ENCODE measurements at places on chromosomes 3 and 15.

DNA sequence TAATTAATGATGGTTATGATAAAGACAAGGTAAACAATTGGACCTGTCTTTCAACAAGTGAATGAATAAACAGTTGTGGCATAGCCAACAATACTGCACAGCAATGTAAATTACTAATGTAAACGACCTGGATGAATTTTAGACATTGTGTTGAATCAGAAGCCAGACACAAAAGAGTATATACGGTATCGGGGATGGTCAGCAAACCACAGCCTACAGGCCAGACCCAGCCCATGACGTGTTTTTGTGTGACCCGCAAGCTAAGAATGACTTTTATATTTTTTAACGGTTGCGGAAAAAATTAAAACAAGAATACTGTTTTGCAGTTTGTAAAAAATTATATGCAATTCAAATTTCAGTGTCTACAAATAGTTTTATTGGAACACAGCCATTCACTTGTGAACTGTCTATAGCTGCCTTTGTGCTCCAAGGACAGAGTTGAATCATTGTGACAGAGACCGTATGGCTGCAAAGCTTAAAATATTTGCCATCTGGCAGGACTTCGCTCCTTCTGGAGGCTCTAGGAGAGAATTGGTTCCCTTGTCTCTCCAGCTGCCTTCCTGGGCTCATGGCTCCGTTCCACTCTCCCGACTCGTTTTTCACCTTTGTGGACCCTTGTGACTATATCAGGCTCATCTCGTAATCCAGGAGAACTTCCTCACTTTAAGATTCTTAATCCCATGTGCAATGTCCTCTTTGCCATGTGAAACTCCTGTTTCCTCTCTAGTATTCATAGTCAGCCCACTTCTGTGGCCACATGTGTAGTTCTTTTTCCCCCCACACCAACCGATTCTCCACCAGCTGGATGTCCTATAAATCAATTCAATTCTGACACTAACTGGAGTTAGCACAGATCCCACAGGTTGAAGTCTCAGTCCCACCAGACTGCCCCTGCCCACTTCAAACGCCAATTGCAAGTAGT is 72.7 kb downstream of the CMTM8 start:
- DNase-seq = no peak

DNA sequence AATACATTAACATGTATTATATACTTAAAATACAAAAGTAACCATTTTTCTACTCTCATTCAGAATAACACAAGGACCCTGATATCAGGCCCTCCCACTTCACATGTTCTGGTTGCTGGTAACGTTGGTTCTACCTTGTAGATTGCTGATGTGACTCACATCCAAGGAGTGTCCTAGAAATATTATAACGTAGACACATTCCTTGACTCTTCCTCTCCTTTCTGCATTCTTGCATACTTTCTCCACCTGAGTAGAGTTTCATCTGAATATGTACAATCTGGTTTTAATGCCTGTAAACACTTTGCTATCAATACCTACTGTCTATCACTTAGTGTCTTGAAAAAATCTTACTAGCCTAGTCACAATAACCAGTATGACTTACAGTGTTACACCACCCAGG is 35.0 kb upstream of the NEDD4 start:
- no peak for DNase-seq

- peak; percentile 48 for DNase-seq
These were observed 83.9 kb upstream of the MEX3B start for GRCh38 chr15:82129761-82130160.

DNA sequence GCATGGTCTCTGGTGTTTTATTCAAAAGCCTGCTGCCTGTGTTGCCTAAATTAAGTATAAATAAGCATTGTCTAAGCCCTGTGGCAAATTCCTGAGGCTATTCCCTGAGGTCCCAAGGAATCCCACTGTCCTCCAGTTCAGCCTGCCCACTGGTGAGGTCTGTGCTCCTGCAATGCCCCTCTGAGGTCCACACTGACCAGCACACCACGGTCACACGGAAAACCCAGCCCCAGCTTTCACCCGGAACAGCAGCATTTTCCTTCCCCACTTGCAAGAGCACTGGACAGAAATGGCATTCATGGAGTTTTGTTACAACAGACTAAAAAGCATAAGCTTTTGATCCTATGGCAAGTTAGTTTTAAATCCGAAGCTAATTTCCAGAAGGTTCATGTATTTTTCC is 234.0 kb downstream of the KLF13 start:
- DNase-seq = no peak

DNA sequence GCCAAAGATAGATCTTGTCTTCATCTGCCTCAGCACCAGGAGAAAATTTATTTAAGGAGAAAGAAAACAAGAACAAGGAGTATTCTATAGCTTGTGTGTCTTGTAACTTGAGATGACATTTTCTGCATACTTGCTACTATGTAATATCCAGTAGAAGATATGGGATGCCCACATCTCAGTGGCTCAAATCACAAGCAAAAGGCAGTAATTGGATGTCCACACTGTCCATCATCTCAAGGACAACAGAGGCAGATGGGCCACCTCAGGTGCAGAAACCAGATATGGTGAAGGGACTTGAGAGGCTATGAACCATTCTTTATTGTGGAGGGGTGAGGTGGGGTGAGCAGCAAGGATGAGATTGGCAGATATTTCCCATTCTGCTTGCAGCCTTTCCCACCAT is 309.0 kb downstream of the GBE1 start:
- no peak for DNase-seq

GRCh38 chr15:99019558-99020540 is 12.3 kb upstream of the PGPEP1L start:
- no peak for DNase-seq

DNA sequence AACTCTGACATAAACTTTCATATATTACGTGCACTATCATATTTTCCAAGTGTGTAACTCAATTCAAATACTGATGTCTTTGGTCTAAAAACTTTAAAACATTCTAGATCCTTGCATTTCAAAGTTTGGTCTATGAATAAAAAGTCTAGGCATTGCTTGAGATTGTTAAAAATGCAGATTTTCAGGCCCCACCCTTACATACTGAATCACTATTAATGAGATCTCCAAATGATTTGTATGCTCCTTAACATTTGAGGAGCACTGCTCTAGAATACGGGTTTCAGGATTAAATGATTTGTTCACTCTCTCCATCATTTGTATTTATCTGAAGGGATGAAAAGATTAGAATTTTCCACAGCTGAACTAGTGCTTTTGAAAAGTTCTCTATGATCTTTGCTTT is 202.9 kb downstream of the KBTBD8 start:
- DNase-seq = no peak

DNA sequence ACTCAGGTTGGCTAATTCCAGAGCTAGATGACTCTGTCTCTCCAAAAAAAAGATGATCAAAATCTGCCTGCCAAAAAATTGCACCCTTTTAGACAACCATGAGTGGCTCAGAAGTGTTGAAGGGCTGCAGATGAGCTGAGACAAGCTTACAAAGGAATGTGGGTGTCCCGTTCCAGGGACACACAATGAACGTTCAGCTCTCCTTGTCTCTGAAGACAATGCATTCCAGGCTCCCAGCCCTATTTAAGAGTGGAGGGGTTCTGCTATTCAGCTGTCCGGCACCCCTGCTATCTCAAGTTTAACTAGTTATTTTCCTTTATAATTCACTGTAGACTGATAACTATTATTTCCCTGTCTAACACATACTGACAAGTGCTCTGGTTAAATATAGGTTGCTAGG is 355.1 kb upstream of the WNT5A start:
- DNase-seq = no peak

GRCh38 chr3:46135475-46135874 is 72.6 kb downstream of the CCR1 start:
- DNase-seq = no peak

GRCh38 chr3:176055836-176056235 is 1141.4 kb downstream of the TBL1XR1 start:
- DNase-seq = no peak

DNA sequence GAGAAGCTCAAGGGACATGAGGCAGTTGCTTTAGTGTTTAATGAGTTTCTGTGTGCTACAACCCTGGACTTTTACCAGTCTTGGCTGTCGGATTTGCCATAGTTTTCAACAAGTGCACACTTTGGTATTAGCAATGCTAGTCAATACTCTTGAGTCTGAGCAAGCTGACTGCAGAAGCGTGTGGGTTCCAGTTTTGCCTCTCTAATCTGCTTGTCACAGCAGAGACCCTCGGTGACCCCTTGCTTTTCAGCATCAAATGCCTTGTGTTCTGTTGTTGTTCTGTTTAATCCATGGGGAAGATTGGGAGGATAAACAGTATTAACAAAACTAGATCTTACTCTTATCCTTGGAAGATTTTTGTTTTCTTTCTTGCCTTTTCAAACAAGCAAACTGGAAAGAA is 194.3 kb upstream of the CHRM5 start:
- DNase-seq = no peak

DNA sequence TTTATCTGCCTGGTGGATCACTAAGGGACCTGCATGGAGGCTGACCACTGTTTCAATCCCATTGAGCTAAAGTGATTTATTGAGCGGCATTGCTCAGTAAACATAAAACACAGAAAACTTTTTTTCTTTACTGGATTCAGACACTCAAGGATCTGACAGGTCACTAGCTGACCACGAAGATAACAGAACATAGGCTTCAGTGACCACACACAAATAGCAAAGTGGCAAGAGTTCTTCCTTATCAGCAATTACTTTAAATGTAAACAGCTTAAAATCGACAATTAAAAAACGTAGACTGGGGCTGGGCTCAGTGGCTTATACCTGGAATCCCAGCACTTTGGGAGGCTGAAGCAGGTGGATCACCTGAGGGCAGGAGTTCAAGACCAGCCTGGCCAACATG is 48.7 kb downstream of the STAG1 start:
- DNase-seq = no peak

GRCh38 chr3:10707400-10708215 is 108.4 kb upstream of the SLC6A11 start:
- no peak for DNase-seq

DNA sequence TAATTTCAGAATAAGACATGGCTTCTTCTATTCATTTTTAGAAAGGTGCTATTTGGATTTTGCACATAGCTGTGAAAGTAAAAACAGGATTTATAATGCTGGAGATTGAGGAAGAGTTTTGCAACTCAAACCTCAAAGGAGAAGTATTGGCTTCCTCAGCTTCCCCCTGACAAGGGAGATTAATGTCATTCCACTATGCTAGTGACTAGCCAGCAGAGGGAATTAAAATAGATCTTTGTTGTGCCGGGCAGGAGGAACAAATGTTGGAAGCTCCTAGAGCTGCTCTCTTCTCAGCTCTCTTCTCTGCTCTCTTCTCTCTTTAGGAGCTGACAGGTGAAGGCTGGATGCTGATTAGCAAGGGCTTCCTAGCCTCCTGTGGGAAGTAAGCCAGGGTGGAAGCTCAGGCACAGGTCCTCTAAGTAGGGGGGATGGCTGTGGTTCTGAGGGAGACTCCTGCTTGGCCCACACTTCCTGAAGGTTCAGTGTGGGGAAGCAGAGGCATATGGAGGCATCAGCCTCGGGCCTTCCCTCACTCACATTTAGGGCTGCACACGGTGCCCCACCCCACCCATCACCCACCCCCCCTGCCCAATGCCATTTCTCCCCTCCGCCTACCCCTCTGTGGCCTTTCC is 29.6 kb downstream of the CX3CR1 start:
- no peak for DNase-seq

DNA sequence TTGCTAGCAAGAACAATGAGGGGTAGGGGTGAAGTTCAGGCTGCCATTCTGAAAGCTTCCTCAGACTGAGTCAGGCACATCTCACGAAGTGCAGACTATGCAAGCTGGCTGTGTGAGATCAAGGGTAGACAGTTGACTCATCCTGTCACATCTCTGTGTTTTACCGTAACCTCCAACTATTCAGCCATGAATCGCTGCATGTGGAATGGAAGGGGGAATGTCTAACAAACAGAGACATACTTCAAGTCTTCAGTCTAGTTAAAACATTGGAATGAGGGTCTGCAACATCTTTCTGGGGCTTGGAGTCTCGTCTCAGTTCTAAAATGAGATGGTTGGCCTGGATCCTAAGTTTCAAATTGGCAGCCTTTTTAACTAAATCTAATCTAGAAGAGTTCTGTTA is 25.9 kb downstream of the AGTR1 start:
- no peak for DNase-seq

DNA sequence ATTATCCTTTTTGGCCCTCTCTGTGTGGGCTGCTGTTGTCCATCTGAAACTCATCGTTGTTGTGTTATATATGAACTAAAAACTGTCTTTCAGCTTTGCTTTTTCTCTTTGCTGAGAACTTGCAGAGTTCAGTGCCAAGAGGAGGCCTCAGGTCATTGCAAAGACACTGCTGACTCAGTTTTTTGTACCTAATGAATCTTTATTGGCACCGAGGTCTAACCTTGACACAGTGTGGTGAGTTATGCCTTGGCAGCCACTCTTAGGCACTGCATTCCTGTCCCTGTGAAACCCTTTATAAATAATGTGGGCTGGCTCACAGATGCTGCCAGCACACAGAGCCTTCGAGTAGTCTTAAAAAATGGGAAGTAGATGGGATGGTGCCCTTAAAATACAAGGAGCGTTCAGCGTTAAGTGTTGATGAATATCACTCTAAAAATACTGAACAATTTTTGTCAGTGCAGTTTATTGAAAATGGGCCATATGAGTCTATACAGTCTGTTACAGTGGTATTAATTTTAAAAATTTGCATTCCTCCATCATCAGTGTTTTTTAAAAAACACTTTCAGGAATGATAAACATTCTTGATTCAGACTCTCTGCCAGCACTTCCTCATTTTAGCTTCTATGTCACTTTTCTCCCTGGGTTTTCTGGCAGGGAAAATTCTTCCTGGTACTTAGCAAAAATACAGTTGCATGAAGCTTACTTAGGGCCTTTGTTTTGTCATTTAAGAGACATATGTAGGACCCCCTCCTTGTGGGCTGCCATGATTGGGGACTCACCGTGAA is 234.1 kb downstream of the CACNA2D3 start:
- no peak for DNase-seq

DNA sequence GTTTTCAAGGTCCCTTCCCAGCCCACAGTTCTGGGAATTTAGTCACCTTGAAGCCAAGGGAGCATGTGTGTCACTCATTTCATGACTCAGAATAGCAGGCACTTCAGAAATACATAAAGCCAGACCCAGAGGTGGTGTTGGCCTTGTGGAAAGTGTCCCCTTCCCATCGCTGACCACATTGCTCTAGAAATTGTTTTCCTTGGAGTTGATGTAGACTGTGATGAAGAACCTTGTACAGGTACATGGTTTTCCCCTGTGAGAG is 158.8 kb downstream of the SLCO3A1 start:
- DNase-seq = no peak

- no peak for DNase-seq
These were observed 34.1 kb downstream of the ZNF710 start for GRCh38 chr15:90035095-90035839.

GRCh38 chr3:124784686-124785382 is 54.6 kb downstream of the UMPS start:
- DNase-seq = no peak

- no peak for DNase-seq
These were observed 8.0 kb downstream of the NFKBIZ start for GRCh38 chr3:101857301-101857741.

DNA sequence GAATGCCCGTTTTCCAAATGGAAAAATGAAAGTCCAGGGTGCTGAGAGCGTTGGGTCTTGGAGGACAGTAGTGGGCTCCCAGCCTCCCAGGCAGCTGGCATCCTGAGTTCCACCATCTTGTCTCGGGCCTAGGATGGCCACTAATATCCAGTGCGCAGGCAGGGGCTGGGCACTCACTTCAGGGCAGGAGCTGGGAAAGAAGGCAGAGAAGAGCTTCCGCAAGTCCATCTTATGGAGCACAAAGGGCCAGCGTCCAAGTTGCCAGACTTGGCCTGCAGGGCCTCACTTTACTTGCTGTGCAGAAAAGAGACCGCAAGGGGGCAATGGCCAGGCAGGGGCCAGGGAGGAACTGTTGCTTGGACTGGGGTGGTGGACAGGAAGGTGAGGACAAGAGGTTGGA is 46.1 kb downstream of the IQSEC1 start:
- no peak for DNase-seq
